IMR-90 (cell line): ENCODE measurements at places on chromosomes 7 and 10. TPM values are rescaled to one million over a fixed set of nuclear protein-coding genes. Genes with fewer than 3 reads are reported as not detected.

- H3K27ac ChIP-seq = no peak overlapping the region
- no peaks in the 10 kb centered on the region for H3K36me3 ChIP-seq
- H3K27me3 ChIP-seq = no peaks in the 10 kb centered on the region
- DNase-seq = no peak
- H3K4me1 ChIP-seq = no peaks in the 10 kb centered on the region
Measured at GRCh38 chr10:107144490-107144889, 20.0 kb downstream of the SORCS1 start.

GRCh38 chr7:107994421-107995030, 8.4 kb downstream of the LAMB1 start:
- H3K27me3 ChIP-seq = no peaks in the 10 kb centered on the region
- peaks cover 50% of the 10 kb centered on the region for H3K36me3 ChIP-seq
- H3K27ac ChIP-seq = peak overlapping the region; percentile 22; the same call in 1 of the 2 replicates
- peaks cover 22% of the 10 kb centered on the region for H3K4me1 ChIP-seq
- H3K4me3 ChIP-seq = no peak overlapping the region

DNA sequence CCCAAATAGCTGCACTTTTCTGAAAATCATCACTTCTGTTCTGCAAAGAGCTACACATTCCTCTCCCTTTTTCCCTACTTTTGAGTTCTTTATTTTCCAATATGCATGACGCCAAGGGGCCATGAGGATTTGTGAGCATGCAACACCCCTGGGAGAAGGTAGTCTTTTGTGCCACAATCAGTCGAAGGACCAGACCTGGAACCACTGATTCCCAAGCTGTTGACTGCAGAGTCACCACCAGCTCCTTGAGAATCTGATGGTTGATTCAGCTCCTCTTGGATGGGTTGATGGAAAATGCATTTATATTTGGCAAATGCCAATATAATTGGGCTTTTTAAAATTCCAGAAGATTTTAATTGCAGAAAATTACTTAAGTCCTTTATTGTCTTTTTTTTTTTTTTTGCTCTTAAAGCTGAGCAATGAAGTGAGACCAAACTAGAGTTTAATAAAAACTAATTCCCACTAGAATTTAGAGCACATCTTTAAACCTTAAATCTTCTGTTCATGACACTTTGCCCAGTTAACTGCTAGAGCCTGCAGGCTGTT, 554.1 kb downstream of the TNS3 start:
- no peaks in the 10 kb centered on the region for H3K4me1 ChIP-seq
- no peak overlapping the region for H3K4me3 ChIP-seq
- H3K36me3 ChIP-seq = no peaks in the 10 kb centered on the region
- no peak for DNase-seq
- peaks cover 20% of the 10 kb centered on the region for H3K27me3 ChIP-seq

DNA sequence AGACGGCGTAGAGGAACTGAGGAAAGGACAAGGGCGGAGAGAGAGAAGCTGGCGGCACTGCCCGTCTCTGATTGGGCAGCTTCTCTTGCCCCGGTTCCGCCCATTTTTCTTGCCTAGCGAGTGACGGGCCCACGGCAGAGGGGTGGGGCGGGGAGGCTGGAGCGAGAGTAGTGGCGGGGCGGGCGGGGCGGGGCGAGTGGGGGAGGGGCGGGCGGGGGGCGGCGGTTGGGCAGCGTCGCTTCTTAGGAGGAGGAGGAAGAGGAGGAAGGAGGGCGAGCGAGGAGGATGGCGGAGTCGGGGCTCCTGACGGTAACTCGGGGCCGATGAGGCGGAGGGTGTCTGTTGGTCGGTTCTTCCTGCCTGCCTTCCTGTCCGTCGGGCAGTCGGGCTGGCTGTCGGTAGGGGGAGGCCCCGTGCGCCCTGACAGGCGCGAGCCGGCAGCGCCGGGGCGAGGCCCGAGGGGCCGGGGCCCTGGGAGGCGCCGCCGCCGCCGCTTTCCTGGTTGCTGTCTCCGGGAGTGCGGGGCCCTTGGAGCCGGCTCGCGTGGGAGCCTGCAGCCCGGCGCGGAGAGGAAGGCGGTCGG, at the start of gene SHOC2:
Gene SHOC2 (plus strand): TSS at position 256 of the 583 bp plus-strand sequence. CDS start 44,755 bp downstream, outside the sequence.
- peak within 1 kb of the TSS; percentile 93 for H3K27ac ChIP-seq
- DNase-seq = no peak
- H3K4me3 ChIP-seq = peak within 1 kb of the TSS; percentile 76
- H3K36me3 ChIP-seq = no peaks in the 10 kb centered on the region
- H3K27me3 ChIP-seq = no peaks in the 10 kb centered on the region

DNA sequence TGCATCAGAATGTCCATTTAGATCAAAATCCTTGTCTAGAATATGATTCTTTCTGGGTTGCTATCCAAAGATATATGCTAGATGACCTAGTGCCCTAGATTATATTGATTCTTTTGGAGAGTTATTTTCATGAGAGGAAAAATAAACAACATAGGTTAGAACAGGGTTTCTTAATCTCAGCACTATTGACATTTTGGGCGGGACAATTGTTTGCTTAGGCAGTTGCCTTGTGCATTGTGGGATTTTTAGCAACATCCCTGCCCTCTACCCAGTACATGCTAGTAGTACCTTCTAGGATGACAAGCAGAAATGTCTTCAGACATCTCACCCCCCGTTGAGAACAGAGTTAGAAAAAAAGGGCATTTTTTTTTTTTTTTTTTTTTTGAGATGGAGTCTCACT, 25.1 kb upstream of the LAMB1 start:
- H3K27me3 ChIP-seq = no peaks in the 10 kb centered on the region
- peaks cover 9% of the 10 kb centered on the region for H3K4me1 ChIP-seq
- no peak overlapping the region for H3K4me3 ChIP-seq
- H3K27ac ChIP-seq = no peak overlapping the region
- no peaks in the 10 kb centered on the region for H3K36me3 ChIP-seq
- no peak for DNase-seq

GRCh38 chr10:99431190-99431760, 851 bp upstream of the GOT1 start:
- H3K36me3 ChIP-seq = 0 out of 2 replicates have a peak, but pooled peaks cover 1% of the 10 kb centered on the region
- H3K4me3 ChIP-seq = peak overlapping the region; percentile 59
- no peaks in the 10 kb centered on the region for H3K27me3 ChIP-seq
- DNase-seq = peak; percentile 41

DNA sequence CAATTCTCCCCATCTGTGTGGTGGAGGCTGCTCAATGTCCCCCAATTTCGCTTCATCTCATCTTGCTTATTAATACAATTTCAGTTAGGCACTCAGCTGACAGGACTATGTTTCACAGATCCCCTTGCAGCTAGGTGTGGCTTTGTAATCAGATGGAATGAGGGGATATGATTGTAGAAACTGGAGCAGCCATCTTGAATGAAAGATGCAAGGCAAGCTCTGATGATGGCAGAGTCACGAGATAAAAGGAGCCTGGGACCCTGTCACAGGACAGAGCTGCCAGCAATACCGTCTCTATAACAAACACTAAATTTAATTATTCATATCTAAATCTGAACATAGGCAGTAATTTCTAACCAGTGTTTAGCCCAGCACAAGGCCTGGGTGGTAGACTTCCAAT, 991 bp upstream of the DLD start:
- H3K36me3 ChIP-seq = 0 out of 2 replicates have a peak, but pooled peaks cover 2% of the 10 kb centered on the region
- no peak overlapping the region for H3K4me3 ChIP-seq
- H3K27me3 ChIP-seq = peaks cover 6% of the 10 kb centered on the region
- H3K4me1 ChIP-seq = peaks cover 5% of the 10 kb centered on the region
- no peak overlapping the region for H3K27ac ChIP-seq

GRCh38 chr10:14560274-14560673, 214.4 kb downstream of the FAM107B start:
- H3K27me3 ChIP-seq = no peaks in the 10 kb centered on the region
- no peak overlapping the region for H3K4me3 ChIP-seq
- H3K4me1 ChIP-seq = peaks cover 32% of the 10 kb centered on the region
- H3K36me3 ChIP-seq = no peaks in the 10 kb centered on the region

DNA sequence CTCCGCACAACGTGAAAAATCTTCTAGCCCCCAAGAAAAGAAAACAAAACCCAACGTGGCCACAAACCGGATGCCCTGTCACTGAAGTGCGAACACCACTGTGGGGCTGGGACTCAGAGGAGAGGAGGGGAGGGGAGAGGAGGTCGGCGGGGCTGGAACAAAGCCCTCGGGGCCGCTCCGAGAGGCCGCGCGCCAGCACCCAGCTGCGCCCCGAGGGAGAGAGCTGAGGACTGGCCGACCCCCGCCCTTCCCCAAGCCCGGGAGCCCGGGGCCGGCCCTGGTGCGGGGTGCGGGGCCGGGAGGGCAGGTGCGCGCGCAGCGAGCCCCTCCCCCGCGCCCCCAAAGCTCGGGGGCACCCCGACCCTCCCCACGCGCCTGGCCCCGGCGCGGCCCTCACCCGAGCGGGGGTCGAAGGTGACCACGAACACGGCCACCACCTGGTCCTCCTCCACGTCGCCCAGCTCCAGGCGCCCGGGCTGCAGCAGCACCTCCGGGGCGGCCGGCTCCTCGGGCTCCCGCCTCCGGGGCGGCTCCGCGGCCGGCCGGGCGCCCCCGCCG, 398 bp downstream of the DENND11 start:
- no peaks in the 10 kb centered on the region for H3K36me3 ChIP-seq
- H3K27me3 ChIP-seq = peaks cover 3% of the 10 kb centered on the region; the same call in 1 of the 2 replicates
- no peak for DNase-seq
- peaks cover 1% of the 10 kb centered on the region; the same call in 1 of the 2 replicates for H3K4me1 ChIP-seq
- H3K4me3 ChIP-seq = peak overlapping the region; percentile 88

DNA sequence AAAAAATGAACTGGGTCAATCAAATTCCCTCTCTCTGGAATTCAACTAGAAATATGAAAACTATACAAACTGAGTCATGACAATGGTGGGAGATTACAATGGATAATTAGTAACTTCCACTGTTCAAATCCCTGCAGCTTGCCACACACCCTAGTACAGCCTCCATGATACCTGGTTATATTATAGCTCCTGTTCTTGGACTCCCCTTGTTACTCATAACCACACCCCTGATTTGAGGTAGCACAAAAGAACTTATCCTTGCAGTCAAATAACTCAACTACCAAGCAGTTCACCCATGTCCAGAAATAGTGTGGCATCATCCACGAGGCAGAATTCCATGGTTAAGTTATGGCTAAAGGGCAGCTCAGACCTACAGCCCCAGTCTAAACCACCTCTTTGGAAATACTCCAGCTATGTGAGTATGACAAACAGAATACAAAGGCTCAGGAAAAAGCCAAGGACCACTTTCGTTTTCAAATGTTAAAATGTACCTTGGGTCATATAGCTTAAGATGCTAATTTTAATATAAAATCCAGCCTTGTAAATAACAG, 164.7 kb downstream of the CPEB3 start:
- peak; percentile 20 for DNase-seq
- no peaks in the 10 kb centered on the region for H3K36me3 ChIP-seq
- H3K4me3 ChIP-seq = no peak overlapping the region
- H3K27me3 ChIP-seq = peaks cover 6% of the 10 kb centered on the region

DNA sequence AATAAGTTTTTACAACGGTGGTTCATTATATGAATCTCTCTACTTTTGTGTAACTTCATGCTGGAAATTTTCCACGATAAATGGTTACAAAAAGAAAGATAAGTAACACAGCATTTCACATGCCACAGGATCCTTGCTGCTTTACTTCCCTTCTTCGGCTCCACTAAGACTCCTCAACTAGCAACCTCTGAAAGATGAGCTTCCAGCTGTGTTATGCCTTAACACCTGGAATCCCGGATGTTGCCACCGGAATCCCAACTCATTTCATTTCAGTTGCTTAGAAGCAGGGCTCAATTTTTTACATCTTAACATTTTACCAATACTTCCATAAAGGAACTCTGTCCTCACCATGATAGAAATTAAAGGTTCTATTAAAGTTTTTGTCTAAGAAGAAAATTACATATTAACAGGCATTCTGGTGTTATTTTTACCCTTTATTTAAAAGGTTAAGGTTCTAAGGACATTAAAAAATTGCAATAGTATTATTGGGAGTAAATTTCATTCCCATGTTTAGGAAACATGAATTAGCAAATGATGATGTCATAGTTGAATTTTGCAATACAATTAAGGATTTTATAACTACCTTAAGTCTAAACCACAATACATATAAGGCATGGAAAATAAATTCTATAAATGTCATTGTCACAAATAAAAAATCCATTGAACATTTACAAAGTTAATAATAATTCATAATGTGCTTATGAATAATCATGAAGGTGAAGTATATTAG, 57.1 kb upstream of the IL6 start:
- H3K4me1 ChIP-seq = peaks cover 31% of the 10 kb centered on the region
- peak overlapping the region; percentile 39; the same call in 1 of the 2 replicates for H3K27ac ChIP-seq
- no peaks in the 10 kb centered on the region for H3K27me3 ChIP-seq
- H3K4me3 ChIP-seq = no peak overlapping the region
- no peak for DNase-seq

GRCh38 chr7:101598422-101598985, 30.6 kb downstream of the MYL10 start:
- H3K4me3 ChIP-seq = no peak overlapping the region
- no peak for DNase-seq
- no peaks in the 10 kb centered on the region for H3K4me1 ChIP-seq
- H3K36me3 ChIP-seq = no peaks in the 10 kb centered on the region

NT5C3A gene
- total RNA-seq = 12.2 and 22.2 TPM in 2 replicates

PCLO gene
- under 0.01 TPM in 2 replicates for total RNA-seq

PCDH15 gene
- total RNA-seq = not detected in 2 replicates

GPER1 gene
- 2.0 and 2.2 TPM in 2 replicates for total RNA-seq

UPF2 gene
- 14.3 and 22.8 TPM in 2 replicates for total RNA-seq

ERCC6 gene
- 14.9 and 18.1 TPM in 2 replicates for total RNA-seq

WNT16 gene
- 1.1 and 1.7 TPM in 2 replicates for total RNA-seq
